ENCODE measurements at places on chromosomes 1 and 21.

GRCh38 chr1:200409203-200409760, 554 bp downstream of the ZNF281 start:
- DNase-seq, result peak; percentile 33

GRCh38 chr1:209063767-209064659, 519.5 kb upstream of the CAMK1G start:
- DNase-seq, result no peak

DNA sequence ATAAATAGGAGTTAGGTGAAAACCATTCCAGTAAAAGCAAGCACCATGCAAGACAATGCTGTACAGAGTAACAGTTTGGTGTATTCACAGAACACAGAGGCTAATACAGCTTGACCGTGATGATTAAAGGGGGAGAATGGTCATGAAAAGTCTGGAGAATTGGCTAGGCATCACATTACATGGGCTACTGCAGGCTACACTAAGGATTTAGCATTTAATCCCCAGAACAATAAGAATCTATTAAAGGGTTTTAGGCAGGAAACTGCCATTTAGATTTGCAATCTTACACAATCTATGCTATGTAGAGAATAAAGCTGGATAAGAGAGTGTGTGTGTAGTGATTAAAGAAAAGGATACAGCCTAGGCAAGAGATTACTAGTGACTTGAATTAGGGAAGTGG, 30.6 kb downstream of the HFM1 start:
- DNase-seq, result no peak

GRCh38 chr1:80158771-80159170, 1152.2 kb upstream of the ADGRL4 start:
- DNase-seq, result no peak

GRCh38 chr21:38756746-38757145, 49.0 kb upstream of the ETS2 start:
- peak; percentile 92 for DNase-seq

GRCh38 chr1:4169991-4170390, 269.9 kb upstream of the C1orf174 start:
- no peak for DNase-seq

GRCh38 chr21:24225431-24225830, 1381.8 kb downstream of the MRPL39 start:
- peak; percentile 87 for DNase-seq

DNA sequence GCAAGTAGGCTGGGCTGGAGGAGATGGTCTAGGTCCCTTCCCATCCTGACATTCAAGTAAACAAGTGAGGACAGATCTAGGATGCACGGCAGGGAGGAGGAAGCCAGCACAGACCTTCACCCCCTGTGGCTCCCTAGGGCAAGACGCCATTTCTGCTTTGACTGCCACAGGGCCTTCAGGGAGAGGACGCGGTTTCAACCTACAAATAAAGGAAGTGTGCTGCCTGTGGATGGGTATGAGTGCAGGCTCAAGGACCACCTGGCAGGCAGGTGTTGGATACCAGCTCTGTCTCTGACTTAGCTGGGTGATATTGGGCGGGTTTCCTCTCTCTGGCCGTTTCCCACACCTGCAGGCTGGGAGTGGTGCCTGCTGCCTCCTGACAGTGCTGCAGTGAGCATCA, 16.2 kb downstream of the SLC2A1 start:
- DNase-seq, result no peak

- DNase-seq, result peak; percentile 65
Measured at GRCh38 chr1:212514056-212514614, 81.4 kb downstream of the NENF start.

- peak; percentile 73 for DNase-seq
Measured at GRCh38 chr1:87524021-87524754, 195.5 kb downstream of the LMO4 start.

GRCh38 chr1:185916861-185917260, 182.7 kb downstream of the HMCN1 start:
- DNase-seq, result peak; percentile 31

- DNase-seq, result no peak
Measured at GRCh38 chr1:171397851-171398469, 84.0 kb downstream of the FMO4 start.

- no peak for DNase-seq
Measured at GRCh38 chr1:118949315-118949714, 38.8 kb downstream of the TBX15 start.

- peak; percentile 95 for DNase-seq
Measured at GRCh38 chr1:119080586-119080985, 59.9 kb downstream of the WARS2 start.

DNA sequence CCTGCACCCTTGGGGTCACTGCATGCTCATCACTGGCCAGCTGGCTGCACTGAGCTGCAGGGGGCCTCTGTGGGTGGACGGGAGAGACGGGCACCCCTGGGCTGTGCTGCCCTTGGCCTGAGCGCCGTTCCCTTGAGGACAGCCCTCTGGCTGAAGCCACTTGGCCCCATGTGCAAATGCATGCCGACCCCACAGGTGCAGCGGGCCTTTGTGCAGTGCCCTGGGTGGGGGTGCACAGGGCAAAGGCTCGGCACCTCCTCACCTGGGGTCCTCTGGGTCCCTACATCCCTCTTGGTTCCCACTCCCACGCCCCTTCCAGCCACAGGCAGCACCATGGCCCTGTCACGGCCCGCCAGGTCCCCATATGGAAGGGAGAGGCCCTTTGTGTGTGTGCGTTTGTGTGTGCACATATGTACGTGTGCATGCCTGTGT, 41.3 kb downstream of the COQ8A start:
- no peak for DNase-seq

GRCh38 chr1:204151552-204152309, at the start of gene ETNK2:
Gene ETNK2, minus strand, starts transcription at chr1:204152044. Its CDS starts 192 bp downstream, at chr1:204151852.
- DNase-seq, result peak; percentile 56

GRCh38 chr1:162943622-162944021, 82.6 kb upstream of the CCDC190 start:
- peak; percentile 18 for DNase-seq

GRCh38 chr1:193538003-193538354, 351.6 kb upstream of the B3GALT2 start:
- DNase-seq, result no peak

DNA sequence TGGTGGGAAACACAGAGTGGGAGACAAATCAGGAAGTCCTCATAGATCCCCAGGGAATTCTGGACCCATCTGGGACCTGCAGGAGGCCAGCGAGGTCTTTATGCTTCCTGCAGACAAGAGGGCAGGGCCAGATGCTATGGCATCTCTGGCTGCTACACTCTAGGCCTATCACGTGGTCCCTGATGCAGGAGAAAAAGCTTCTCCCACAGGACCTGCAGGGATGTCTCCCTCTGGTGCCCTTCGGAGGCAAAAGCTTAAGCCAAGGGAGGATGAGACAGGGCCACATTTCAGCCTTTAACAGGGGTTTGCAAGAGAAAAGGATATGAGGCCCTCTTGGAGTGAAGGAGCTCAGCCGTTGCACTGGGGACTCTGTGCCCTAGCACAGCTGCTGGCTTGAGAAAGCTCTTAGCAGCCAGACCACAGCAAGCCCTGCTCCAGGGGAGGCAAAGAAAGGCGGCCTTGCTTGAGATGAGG, 243.0 kb downstream of the C1orf94 start:
- DNase-seq, result no peak

- no peak for DNase-seq
Measured at GRCh38 chr1:48794816-48795215, 18.1 kb upstream of the BEND5 start.

DNA sequence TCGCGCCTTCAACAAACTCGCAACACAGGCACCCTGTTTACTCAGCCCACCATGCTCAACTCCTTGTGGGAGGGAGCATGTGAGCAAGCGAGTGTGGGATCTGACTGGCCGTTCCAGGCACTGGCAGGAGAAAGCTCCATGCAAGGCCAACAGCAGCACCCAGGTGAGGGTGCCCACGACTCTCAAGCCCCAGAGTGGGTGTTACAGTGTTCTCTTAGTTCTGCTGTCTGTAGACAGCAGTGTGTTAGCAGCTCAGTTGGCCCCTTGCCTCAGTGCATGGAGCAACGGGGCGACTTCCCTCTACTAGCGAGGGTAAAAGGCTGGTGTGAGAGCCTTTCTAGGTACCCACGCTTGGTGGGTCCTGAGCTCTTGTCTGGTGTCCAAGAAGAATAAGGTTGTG, 114.6 kb downstream of the PIGK start:
- DNase-seq, result no peak

- no peak for DNase-seq
Measured at GRCh38 chr1:24179251-24179840, 7.7 kb downstream of the IFNLR1 start.

GRCh38 chr1:113768916-113769600, 9.8 kb upstream of the PHTF1 start:
- no peak for DNase-seq

DNA sequence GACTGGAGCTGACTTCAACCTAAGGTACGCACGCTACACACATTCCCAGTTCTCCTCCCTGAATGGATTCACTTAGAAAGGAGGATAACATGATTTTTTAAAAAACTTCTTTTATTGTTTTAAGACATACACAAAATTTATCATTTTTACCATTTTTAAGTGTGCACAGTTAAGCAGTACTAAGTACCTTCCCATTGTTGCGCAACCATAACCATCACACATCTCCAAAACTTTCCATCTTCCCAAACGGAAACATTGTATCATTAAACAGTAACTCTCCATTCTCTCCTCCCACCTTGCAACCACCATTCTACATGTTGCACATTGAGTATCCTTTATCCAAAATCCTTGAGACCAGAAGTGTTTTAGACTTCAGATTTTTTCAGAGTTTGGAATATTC, 36.2 kb upstream of the SEC16B start:
- no peak for DNase-seq

DNA sequence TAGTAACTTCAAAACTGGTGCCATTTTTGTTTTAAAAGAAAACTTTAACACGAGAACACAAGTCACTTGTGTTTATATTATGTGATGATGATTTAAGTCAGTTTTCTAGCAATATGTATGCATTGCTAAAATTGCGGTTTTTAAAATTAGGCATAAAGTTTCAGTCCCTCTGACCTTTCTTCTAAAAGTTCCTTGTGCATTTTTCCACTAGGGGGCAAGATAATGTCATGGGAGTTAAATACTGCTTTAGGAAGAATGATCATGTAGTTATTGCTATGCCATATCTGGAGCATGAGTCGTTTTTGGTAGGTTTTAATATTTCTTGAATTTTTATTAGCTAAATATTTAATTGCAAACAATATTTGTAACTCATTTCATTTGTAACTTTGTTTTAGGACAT, 10.7 kb downstream of the CDC7 start:
- peak; percentile 68 for DNase-seq

DNA sequence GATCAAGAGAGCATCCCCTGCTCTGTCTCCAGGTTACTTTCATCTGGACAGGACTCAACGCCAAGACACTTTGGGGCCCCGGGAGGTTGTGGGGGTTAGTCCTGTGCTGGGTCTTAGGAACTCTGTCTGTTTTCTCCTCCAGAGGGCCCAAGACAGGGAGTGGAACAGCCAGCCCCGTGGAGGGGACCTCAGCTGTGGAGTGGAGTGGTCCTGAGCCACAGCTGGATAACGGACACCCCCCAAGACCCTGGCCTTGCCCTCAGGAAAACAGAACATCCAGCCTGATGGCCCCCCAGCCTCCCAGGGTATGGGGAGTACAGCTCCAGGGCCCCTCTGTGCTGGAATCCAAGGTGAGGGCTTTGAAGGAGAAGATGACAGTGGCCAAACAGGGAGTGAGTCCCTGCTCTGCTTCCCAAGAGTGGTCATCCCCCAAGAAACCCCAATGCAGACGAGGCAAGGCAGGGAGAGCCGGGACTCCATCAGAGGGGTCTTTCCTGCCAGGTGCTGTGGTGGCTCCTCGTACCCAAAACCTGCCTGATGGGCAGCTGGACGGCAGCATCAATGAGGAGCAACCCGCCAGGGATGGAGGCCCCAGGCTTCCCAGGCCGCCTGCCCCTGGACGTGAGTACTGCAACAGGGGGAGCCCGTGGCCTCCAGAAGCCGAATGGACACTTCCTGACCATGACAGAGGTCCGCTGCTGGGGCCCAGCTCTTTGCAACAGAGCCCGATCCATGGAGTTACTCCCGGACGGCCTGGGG, 3.5 kb downstream of the KIAA1614 start:
- DNase-seq, result no peak

DNA sequence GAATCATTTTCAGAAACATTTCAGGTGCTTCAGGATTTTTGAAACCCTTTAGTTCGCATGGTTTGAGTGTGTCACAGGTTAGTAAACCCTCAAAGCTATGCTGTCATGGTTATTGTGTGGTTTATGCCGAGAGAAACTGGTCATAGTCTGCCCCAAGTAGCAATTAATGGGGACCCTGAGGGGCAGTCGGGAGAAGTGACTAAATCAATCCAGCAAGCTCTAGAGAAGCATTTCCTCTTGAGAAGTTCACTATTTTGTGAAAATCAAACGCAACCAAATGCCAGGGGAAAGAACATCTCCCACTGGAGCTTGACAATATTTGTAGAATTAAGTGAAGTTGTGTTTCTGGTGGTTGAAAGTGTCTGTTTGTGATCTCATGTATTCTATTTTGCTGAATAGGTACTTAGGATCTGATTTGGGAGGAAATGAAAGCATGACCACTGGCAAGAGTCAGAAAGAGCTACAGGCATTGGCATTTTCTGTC, 63.0 kb upstream of the BACH1 start:
- DNase-seq, result no peak

DNA sequence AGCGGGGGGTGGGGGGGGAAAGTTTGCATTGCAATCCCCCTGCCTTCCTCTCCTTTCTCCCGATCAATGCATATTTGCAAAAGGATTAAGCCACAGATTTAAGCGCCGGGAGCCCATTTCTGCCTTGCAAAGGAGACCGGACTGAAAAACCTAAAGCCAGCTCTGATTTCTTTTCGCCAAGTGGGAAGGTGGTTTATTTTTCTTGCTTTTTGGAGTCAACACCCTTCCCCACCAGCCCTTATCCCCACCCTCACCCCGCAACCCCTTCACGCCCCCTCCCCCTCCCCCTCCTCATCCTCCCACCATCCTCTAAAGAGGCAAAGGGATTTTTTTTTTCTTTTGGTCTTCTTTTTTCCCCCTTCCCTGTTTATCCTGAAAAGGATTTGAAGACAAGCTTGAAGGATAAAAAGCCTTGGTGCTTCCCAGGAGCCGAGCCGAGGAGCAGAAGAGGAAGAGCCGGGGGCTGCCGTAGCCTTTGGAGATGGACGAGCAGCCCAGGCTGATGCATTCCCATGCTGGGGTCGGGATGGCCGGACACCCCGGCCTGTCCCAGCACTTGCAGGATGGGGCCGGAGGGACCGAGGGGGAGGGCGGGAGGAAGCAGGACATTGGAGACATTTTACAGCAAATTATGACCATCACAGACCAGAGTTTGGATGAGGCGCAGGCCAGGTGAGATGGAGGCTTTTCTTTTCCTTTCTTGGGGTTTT, 513 bp downstream of the PBX1 start:
- no peak for DNase-seq

DNA sequence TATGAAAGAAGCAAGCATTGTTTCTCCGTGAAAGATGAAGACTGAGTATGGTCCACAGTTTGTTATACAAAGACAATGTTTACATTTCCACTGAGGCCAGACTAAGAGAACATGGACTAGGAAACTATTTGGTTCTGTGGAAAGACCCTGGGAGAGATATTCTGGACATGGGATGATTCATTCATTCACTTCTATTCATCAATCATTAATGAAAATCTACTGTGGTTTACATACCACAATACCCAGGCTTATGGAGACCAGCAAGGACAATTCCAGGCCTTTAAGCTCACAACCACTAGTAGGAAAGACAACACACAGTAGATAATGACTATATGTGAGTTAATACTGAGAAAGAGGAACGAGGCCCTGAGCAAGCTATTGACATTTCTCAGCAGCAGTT, 125.4 kb downstream of the TBX15 start:
- no peak for DNase-seq

Measured in IMR-90 (cell line).